Keratinocyte (primary cell): ENCODE measurements at places on chromosomes 4 and X. TPM values are rescaled to one million over a fixed set of nuclear protein-coding genes. Genes with fewer than 3 reads are reported as not detected.

DNA sequence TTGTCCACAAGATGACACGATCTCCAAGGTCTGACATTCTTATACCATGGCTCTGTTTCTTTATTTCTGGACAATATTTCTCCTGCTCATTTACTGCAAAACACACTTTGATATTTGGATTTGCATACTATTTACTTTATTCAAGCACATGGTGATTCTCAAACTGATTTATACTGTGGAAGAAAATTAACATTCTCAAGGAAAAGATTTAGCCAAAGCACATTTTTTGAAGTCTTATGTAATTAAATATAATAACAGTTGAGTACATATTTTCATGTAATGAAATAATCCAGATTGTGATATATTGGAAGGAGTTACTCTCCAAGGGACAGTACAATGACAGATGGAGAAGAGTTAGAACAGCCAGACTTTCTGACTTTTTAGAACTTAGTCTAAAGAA lies 155.8 kb upstream of the CT83 start:
- H3K27me3 ChIP-seq, result no peaks in the 10 kb centered on the region
- H3K4me1 ChIP-seq, result no peaks in the 10 kb centered on the region
- H3K4me3 ChIP-seq, result no peak overlapping the region
- H3K36me3 ChIP-seq, result no peaks in the 10 kb centered on the region
- no peak for DNase-seq

DNA sequence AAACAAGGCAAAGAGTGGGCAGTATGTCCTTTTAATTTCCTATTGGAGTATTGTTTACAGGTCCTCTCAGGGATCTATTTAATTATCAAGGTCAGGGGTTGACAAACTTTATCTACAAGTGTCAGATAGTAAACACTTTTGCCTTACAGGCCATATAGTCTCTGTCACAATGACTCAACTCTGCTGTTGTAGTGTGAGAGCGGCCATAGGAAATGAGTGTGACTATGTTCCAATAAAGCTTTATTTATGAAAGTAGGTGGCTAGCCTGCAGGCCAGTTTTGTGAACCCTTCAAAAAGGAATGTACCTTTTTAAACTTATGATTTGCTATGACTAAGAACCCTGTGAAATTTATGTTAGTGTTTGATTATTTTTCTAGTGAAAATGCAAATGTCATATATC lies 156.1 kb downstream of the GPAT3 start:
- H3K36me3 ChIP-seq, result no peaks in the 10 kb centered on the region
- no peak overlapping the region for H3K27ac ChIP-seq
- no peak for DNase-seq
- H3K27me3 ChIP-seq, result no peaks in the 10 kb centered on the region

GRCh38 chr4:3869661-3870566 lies 103.7 kb downstream of the ADRA2C start:
- H3K4me1 ChIP-seq, result no peaks in the 10 kb centered on the region
- H3K36me3 ChIP-seq, result no peaks in the 10 kb centered on the region
- H3K27me3 ChIP-seq, result peaks cover 28% of the 10 kb centered on the region

The CXCL5 gene
- polyA plus RNA-seq, result 0.39 to 1.5 TPM (median 0.76 TPM) in 3 replicates

The MAGEA2 gene
- not detected in 3 replicates for polyA plus RNA-seq

The CXCL8 gene
- 2.7 to 65.4 TPM (median 23.4 TPM) in 3 replicates for polyA plus RNA-seq
